ENCODE measurements at places on chromosomes 7 and 10. TPM values are rescaled to one million over a fixed set of nuclear protein-coding genes. Genes with fewer than 3 reads are reported as not detected.

Gene CCL24
- not detected for total RNA-seq

GRCh38 chr10:113782986-113783704, 31.7 kb downstream of the PLEKHS1 start:
- no peak for DNase-seq

GRCh38 chr7:48390388-48391327, 219.4 kb downstream of the ABCA13 start:
- no peak for DNase-seq

DNA sequence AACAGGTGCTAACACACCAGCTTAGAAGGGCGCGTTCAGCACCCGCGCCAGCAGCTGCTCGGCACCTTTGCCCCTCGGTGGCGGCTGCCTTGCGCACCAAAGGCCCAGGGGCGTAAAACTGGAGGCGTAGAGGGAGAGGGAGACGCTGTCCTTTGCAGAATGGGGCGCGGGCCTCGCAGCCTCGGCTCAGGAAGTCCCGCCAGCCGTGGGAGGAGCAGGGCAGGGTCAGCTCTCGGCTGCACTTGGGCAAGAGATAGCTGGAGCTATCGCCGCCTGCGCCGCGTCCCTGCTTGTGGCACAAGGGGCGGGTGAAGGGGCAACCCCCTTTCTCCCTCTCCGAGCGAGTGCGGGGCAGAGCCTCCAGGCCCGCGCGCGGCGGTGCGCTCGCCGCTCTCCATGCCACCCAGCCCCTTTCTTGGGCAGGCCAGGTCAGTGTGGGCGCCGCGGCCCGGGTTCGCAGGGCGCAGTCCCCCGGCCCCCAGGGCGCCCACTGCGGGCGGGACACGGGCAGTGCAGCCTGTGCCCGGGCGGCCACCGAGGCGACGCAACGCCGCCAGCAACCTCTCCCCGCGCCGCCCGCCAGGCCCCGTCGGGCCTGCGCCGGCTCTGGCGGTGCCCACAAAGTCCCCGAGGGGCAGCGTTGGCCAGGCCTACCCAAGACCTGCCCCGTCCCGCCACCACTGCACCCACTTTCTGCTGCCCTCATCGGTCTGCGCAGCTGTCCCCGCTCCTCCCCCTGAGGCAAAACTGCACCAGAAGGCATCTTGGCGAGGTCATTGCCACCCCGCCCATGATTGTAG, 4.1 kb downstream of the NEUROD6 start:
- DNase-seq = no peak

DNA sequence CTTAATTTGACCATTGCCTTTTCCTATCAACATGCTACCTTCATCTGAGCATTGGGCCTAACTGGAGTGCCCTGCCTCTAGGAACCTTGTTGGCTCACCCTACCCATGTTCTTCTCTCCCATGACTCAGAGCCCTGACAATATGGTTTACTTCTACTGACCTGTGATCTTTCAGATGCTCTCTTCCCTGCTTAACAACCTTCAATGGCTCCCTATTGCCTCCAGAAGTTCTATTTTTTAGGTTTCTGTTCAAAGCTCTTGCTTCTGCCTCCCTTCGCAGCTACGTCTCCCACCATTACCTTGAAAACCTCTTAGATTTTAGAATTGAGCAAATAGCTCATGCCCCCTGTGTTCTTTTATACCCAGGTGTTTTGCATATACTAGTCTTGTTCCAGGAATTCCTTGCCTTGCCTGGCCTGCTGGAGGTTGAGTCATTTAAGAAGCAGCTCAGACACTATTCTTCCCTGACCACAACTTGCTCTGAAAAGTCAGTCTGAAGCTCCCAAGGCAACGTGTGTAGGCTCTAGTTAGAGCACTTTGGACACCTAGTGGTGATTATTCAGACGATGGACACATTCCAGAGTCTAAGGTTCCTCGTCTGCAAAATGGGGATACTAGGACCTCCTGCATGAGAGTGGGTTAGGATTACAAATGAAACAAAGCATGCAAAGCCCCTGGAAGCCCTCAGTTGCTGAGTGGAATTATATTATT, 64.4 kb upstream of the EMX2 start:
- DNase-seq = no peak

Gene HKDC1
- 24.5 TPM for total RNA-seq

- DNase-seq = no peak
These were observed 546.0 kb upstream of the FZD8 start for GRCh38 chr10:36188080-36188453.

Gene CRPPA
- total RNA-seq = 7.9 TPM

DNA sequence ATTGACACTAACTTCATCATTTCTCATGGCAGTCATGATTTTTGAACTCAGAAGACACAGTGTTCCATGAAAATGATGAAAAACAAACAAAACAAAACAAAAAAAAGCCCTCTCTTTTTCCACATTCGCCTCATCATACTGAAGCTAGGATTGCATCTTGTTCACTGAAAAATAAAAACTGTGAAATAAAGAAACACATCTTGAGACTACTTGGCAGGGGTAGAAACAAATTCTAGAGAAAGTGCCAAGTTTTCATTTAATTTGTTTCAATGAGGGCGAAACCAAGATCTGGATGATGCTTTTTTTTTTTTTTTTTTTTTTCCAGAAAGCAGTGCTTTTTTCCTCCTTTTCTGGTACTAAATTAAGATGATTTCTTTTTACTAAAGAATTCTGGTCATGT, 350.4 kb upstream of the ETV1 start:
- no peak for DNase-seq

GRCh38 chr10:62514079-62514693, 140.0 kb downstream of the ZNF365 start:
- no peak for DNase-seq

GRCh38 chr7:100160067-100160466, 1.5 kb upstream of the TRAPPC14 start:
- no peak for DNase-seq

Gene WDR86
- 0.95 TPM for total RNA-seq

GRCh38 chr7:4226524-4226882, 455.6 kb upstream of the FOXK1 start:
- DNase-seq = no peak

- DNase-seq = no peak
These were observed 6.2 kb downstream of the PARP12 start for GRCh38 chr7:140056431-140057142.

- DNase-seq = no peak
These were observed 2.3 kb downstream of the DNTT start for GRCh38 chr10:96306516-96306915.

- no peak for DNase-seq
These were observed 9.4 kb upstream of the GET4 start for GRCh38 chr7:867001-867405.

- no peak for DNase-seq
These were observed 5.2 kb upstream of the MYH16 start for GRCh38 chr7:99267481-99267840.

GRCh38 chr7:137818036-137818435, 28.7 kb downstream of the DGKI start:
- DNase-seq = no peak
